ENCODE measurements at places on chromosomes 1 and 21. TPM values are rescaled to one million over a fixed set of nuclear protein-coding genes. Genes with fewer than 3 reads are reported as not detected.

EXTL1 gene
- 0.14 TPM for total RNA-seq

PGLYRP3 gene
- not detected for total RNA-seq

WNT3A gene
- total RNA-seq, result not detected

SPATA46 gene
- not detected for total RNA-seq

TOR3A gene
- total RNA-seq, result 11.7 TPM

DNA sequence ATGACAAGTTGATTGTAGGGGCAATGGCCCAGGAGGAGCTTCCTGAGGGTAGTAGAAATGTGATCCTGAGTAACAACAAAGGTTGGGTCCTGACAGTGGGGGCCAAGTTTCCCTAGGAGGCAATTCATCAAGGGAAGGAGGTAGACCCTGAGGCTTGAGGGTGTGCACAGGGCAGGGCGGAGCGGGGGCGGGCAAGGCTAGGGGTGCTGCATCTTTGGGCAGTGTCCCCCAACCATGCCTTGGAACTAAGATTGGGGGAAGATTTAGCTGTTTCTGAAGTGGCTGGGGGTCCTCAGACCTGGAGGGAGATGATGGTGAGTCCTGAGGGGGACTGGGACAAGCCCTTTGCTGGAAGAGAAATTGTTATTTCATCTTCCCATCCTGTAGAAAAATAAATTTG lies 50.9 kb downstream of the HUNK start:
- no peak overlapping the region for H3K4me3 ChIP-seq
- no peaks in the 10 kb centered on the region for H3K4me1 ChIP-seq
- H3K36me3 ChIP-seq, result no peaks in the 10 kb centered on the region
- no peak for DNase-seq

GRCh38 chr21:39650306-39650705 lies 37.6 kb downstream of the B3GALT5 start:
- no peak overlapping the region for H3K4me3 ChIP-seq
- H3K27me3 ChIP-seq, result no peaks in the 10 kb centered on the region
- no peak for DNase-seq
- H3K27ac ChIP-seq, result no peak overlapping the region
- no peaks in the 10 kb centered on the region for H3K36me3 ChIP-seq

DNA sequence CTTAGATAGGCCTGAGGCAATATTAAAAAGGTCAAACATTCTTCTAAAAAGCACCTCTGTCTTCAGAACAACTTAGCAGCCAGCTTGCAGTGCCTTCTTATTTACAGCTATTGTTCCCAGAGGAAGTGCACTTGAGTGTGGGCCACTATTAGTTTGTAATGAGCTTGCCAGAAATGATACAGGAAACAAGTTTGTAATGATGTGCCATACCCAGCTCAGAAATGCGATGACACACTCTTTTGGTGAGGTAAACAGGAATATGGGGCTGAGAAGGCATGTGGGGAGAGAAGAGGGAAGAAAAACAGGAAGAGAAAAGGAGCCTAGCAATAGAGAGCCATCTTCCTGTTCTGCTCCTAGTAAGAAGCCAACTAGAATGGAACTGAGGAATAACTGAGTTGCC lies 295.4 kb downstream of the AGBL4 start:
- H3K27me3 ChIP-seq, result no peaks in the 10 kb centered on the region
- no peaks in the 10 kb centered on the region for H3K4me1 ChIP-seq
- no peak for DNase-seq
- no peaks in the 10 kb centered on the region for H3K36me3 ChIP-seq
- no peak overlapping the region for H3K27ac ChIP-seq

DNA sequence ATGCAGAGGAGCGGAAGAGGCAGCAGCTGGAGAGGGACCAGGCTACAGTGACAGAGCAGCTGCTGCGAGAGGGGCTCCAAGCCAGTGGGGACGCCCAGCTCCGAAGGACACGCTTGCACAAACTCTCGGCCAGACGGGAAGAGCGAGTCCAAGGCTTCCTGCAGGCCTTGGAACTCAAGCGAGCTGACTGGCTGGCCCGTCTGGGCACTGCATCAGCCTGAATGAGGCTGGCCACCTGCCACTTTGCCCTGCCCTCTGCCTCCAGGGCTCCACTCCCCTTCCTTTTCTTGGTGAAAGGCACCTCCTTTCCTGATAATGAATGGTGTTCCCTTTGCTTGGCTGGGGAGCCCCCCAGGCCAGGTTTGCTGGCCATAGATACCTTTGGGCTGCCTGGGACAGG lies 3.3 kb upstream of the HMGN2 start:
- H3K27me3 ChIP-seq, result no peaks in the 10 kb centered on the region
- peaks cover 6% of the 10 kb centered on the region for H3K4me1 ChIP-seq
- peak; percentile 58 for DNase-seq
- H3K36me3 ChIP-seq, result no peaks in the 10 kb centered on the region
- no peak overlapping the region for H3K4me3 ChIP-seq
- no peak overlapping the region for H3K27ac ChIP-seq

DNA sequence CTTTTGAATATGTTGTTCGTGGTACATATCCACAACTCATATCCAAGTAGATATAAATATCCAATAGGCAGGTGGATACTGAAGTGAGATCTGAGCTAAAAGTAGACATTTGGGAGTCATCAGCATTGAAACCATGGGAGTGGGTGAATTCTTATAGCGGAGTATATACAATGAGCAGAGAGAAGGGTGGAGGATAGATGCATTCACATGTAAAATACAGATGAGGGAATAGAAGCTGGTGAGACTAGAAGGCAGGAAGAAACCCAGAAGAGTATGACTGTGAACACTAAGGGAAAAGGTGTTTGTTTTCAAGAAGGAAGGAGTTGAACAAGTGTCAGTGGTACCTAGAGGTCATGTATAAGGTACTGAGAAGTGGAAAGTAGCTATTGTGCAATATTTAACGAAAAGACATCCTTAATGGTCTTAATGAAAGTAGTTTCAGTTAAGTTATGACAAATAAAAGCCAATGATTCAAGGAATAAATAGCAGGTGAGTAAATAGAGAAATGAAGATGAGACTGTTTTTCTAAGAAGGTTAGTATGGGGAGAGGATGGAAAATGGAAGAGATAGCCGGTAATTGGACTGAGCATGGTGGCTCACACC lies 181.6 kb upstream of the CACYBP start:
- no peaks in the 10 kb centered on the region for H3K4me1 ChIP-seq
- H3K27ac ChIP-seq, result no peak overlapping the region
- H3K4me3 ChIP-seq, result no peak overlapping the region
- no peak for DNase-seq
- H3K27me3 ChIP-seq, result no peaks in the 10 kb centered on the region

DNA sequence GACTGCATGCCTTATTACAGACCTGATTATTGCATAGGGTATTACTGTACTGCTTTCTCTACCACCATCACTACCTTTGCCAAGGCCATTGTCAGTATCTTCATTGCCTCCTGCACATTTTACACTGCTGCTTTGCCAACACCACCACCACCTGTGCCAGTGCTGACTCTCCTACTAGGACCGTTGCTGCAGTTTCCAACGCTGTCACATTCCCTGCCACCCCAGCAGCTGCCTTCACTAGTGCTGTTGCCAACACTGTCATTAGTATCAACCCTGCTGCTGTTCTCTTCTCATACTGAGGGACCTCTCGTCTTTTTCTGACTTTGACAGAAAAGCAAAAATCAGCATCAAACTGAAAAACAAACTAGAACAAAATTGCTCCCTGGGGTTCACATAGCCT lies 394.9 kb upstream of the B3GALT2 start:
- no peak overlapping the region for H3K27ac ChIP-seq
- no peak for DNase-seq
- H3K27me3 ChIP-seq, result no peaks in the 10 kb centered on the region
- no peaks in the 10 kb centered on the region for H3K4me1 ChIP-seq
- no peak overlapping the region for H3K4me3 ChIP-seq
- no peaks in the 10 kb centered on the region for H3K36me3 ChIP-seq

DNA sequence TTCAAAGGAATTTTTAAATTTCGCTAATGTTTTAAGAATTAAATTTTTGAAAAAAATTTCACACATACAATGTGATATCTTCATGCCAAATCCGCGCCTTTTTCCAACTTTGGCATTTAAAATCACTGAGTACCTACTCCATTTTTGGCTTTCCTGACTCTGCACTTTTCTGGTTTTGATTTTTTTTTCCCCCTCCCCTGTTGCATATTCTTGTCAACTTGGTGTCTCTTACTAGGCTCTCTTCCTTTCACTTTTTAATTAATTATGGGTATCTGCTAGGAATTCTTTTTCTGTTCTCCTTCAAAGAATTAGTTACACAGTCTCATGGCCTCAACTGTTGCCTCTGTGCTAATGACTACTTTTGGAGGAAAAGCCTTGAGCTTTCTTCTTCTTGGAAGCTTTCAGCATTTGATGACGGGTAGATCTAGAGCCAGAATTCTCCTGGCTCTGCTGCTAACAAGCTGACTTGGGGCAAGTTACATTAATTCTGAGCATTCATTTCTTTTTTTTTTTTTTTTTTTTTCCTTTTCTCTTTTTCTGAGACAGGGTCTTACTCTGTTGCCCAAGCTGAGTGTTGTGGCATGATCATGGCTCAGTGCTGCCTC lies 1.8 kb downstream of the AGL start:
- no peaks in the 10 kb centered on the region for H3K36me3 ChIP-seq
- H3K27me3 ChIP-seq, result no peaks in the 10 kb centered on the region
- no peak for DNase-seq
- no peak overlapping the region for H3K27ac ChIP-seq

- no peak for DNase-seq
- H3K4me1 ChIP-seq, result no peaks in the 10 kb centered on the region
- no peaks in the 10 kb centered on the region for H3K36me3 ChIP-seq
- H3K27me3 ChIP-seq, result no peaks in the 10 kb centered on the region
- H3K27ac ChIP-seq, result no peak overlapping the region
- H3K4me3 ChIP-seq, result no peak overlapping the region
These were observed 39.6 kb downstream of the CD55 start for GRCh38 chr1:207361029-207361428.

- H3K27me3 ChIP-seq, result no peaks in the 10 kb centered on the region
- DNase-seq, result no peak
- H3K4me3 ChIP-seq, result no peak overlapping the region
- H3K36me3 ChIP-seq, result no peaks in the 10 kb centered on the region
- no peak overlapping the region for H3K27ac ChIP-seq
These were observed 121.5 kb upstream of the SOD1 start for GRCh38 chr21:31537872-31538576.

GRCh38 chr21:17668479-17669140 lies 55.9 kb upstream of the BTG3 start:
- H3K27ac ChIP-seq, result no peak overlapping the region
- no peak overlapping the region for H3K4me3 ChIP-seq
- DNase-seq, result no peak
- H3K36me3 ChIP-seq, result no peaks in the 10 kb centered on the region

DNA sequence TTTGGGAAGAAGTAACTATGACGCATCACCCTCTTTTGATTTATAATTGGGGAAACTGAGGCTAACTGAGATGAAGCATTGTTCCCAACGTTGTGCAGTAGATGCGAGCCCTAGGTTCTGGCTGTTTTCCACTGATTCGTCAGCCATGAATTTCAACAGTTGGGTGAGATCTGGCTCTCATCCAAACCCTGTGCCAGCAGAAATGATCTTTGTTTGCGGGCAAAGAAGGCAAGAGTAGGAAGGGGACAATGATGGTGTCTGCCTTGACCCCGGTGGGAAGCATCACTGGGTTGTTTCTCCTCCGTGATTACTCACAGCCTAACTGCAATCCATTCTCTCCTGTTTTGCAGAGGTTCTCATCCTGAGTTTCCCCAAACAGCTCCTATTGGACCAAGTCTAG lies 142.3 kb downstream of the MIS18A start:
- H3K36me3 ChIP-seq, result no peaks in the 10 kb centered on the region
- H3K27me3 ChIP-seq, result no peaks in the 10 kb centered on the region
- no peak for DNase-seq
- H3K4me3 ChIP-seq, result no peak overlapping the region
- H3K27ac ChIP-seq, result no peak overlapping the region

All from pancreas (tissue), 10 donors.